SIG-M5 (cell line): ENCODE measurements at places on chromosomes 5 and 9.

GRCh38 chr9:120934281-120934680, 7.7 kb upstream of the TRAF1 start:
- peak; percentile 34 for DNase-seq

GRCh38 chr5:88813805-88814575, 69.0 kb downstream of the MEF2C start:
- no peak for DNase-seq

- DNase-seq: no peak
Observed at GRCh38 chr9:122367065-122367464, 3.8 kb upstream of the PTGS1 start.

- DNase-seq: no peak
Observed at GRCh38 chr9:79604149-79604548, 32.4 kb downstream of the TLE4 start.

DNA sequence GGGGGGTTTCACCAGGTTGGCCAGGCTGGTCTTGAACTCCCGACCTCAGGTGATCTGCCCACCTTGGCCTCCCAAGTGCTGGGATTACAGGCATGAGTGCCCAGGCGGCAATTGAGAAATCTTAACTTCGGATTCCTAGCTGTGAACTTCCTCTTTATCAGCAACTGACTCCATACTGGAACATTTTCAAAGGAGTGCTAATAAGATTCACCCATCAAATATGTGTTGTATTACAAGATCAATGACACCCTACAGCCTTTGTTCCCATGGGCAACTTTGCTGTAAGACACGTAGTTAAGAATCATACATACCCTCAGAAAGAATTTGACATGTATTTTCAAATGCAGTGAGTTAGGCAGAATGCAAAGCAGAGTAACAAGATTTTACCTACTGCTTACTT, 23.1 kb upstream of the ACOT12 start:
- DNase-seq: no peak

- DNase-seq: no peak
Observed at GRCh38 chr5:127170918-127171600, 97.8 kb upstream of the C5orf63 start.

DNA sequence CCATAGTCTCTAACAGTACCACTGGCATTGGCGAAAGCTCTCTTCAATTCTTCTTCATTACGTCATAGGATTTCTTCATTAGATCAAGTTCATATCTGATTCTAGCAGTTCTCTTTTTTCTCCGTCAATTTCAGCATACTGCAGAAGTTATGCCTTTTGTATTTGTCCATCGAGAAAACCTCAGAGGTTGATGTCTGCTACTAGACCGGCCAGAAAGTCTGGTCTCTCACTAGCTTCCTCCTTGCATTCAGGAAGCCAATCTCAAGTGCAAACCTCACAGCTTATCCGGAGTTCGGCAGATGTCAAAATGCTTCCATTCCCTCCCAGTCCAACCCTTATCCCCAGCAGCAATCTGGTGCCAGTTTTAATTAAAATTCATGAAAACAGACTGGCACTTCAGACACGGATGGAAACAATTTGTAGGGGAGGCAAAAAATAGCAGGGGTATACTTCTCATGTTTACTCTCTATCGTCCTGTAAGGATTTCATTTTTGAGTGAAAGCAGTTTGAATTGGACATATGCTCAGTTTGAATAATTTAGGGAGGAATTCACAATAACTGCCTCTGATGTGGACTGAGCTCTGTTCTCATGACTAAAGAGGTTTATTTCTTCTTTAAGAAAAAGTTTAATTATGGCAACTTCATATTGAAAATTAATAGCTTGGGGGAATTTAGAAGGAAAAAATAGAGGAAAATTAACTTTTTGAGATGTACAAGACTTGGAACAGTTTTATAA, 56.4 kb upstream of the TMC1 start:
- DNase-seq: no peak

DNA sequence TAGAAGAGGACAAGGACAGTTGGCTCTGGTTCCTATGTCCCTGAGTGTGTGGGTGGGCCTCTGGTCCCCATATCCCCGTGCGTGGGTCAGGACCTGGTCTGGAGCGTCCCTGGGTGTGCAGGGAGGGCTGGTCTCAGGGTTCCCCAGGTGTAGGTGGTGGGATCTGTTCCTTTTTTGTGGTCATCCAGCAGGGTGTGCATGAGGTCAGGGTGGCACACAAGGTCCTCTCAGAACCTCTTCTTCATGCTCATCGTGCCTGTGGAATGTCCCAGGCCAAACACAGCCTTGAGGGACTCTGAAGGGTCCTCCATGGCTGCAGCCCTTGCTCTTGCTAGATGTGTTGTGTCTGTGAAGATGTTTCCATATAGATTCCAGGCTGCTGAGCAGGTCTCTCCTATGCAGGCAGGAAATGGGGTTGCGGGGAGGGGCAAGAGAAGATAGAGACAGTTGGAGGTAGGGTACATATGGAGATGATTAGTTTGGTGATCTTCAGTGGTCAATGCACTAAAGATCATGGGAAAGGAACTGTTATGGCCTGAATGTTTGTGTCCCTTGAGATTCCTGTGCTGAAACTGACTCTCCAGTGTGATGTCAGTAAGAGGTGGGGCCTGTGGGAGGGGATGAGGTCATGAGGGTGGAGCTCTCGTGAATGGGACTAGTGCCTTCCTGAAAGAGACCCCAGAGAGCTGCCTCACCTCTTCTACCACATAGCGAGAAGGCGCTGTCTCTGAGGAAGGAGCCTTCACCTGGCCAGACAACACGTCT, 53.1 kb downstream of the NXNL2 start:
- DNase-seq: no peak

GRCh38 chr5:157295247-157295646, 29.3 kb downstream of the CYFIP2 start:
- DNase-seq: no peak

DNA sequence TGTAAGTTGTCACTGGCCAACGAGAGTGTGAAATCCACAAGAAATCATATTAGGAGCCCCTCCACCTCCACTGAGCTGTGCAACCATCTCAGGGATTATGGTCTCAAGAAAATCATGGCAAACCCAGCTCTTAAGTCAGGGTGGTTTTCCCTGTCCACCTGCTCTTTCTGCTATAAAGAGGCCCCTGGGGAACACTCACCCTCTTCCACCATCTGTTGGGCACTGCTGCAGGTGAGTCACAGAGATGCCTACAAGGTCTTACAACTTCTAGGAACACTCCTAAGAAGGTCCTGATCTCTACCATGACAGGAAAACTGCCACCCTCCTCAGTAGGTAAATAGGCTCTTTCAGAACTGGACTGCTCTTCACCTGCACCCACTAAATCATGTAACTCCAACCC, 61.8 kb downstream of the DRD1 start:
- DNase-seq: no peak

GRCh38 chr5:181043285-181044092, 3.4 kb downstream of the BTNL9 start:
- no peak for DNase-seq

DNA sequence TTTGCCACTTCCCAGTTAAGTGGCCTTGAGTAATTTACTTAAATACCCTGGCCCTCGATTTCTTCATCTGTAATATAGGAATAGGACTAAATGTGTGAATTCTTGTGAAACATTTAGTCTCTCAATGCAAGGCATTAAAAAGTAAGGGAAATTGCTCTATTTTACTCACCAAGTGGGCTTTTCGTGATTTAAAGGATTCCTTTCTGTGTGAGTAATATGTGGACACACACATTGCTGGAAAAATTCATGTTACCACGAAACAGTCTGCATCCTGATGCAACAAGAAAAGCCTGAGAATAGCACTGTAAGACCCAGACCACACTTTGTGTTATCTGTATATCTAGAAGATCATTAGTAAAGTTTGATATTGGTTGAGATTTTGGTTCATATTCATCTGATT, 1243.0 kb upstream of the CDH9 start:
- no peak for DNase-seq

GRCh38 chr5:80246995-80247729, 8.7 kb downstream of the SERINC5 start:
- no peak for DNase-seq

- no peak for DNase-seq
Observed at GRCh38 chr5:134436523-134437339, 25.1 kb upstream of the CDKN2AIPNL start.
